ENCODE measurements at places on chromosomes 7 and 10.

GRCh38 chr10:98096316-98096715 is 38.1 kb upstream of the R3HCC1L start:
- no peak for DNase-seq

- no peak for DNase-seq
Observed at GRCh38 chr7:100677308-100678267, 4.0 kb downstream of the GNB2 start.

DNA sequence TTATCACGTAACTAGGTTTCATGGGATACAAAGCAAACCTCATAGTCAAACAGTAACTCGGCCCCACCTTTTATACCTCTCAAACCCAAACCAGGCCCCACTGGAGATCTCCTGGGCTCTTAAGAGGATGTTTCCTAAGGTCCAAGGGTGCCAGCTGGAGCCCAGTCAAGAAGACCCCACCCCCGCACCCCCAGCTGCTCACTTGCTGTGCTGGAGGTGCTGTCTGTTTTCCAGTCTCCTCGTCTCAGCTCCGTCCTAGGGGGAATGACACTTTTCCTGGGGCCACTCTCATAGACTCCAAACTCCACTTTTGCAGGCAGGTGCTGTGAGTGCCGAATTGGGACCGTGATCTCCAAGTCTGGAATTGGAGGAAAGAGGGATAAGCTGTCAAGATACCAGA is 22.7 kb upstream of the TM9SF3 start:
- no peak for DNase-seq

DNA sequence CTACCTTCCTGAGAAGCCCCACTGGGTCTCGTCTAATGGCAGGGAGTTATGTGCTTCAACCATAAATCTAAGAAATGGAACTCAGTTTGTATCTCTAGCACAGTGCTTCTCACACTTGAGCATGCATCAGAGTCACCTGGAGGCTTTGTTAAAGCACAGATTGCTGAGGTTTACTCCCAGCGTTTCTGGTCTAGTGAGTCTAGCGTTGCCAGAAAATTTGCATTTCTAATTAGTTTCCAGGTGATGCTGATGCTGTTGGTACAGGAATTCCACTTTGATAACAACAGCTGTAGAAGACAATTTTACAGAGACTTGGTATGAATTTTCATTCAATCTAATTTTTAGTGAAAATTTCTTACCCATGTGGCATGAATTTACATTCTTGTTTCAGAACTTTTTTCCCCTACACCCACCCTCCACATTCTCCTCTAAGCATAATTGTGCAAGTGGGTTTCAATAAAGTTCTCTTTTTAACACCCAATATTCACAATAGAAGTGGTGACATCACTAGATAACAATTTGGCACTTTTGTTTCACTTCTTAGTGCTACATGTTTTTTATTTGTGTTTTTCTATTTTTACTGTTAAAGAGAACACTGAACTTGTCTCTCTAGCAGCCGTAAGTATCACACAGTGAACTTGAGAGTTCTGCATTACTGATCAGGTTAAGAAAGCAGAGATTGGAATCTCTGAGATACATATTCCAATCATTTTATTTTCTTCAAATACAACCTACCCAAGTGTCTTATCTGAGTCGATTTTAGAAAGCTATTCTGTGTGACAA is 48.4 kb upstream of the BET1 start:
- DNase-seq = no peak

GRCh38 chr10:129833468-129833950 is 130.6 kb downstream of the EBF3 start:
- DNase-seq = no peak

DNA sequence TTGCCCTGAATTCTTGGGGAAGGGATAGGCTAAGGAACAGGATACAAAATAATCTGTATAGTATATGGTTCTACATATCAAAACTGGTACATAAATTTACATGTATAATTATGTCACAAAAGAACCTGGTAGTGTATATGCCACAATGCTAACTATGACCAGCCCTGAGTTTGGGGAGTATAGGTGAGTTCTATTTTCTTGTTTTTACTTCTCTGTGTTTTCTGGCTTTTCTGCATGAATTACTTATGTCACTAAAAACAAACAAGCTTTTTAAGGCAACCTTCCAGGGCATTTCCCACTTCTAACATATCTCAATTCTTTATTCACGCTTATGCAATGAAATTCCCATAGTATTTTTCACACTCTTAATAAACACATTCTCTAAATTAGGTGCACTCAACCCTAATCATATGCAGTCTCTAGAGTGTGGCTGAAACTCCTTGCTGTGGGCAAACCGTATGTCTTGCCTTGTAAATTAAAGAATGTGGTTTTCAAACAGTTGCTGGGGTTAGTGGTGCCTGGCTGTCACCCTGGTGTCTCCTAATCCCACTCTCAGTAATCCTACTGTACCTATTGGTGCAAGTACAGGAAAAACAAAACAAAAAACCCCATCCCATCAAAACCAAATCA is 14.0 kb upstream of the INSIG1 start:
- no peak for DNase-seq

- no peak for DNase-seq
Observed at GRCh38 chr7:2566890-2567678, 8.3 kb downstream of the IQCE start.

GRCh38 chr7:22723181-22723601 is 3.8 kb upstream of the IL6 start:
- peak; percentile 94 for DNase-seq

DNA sequence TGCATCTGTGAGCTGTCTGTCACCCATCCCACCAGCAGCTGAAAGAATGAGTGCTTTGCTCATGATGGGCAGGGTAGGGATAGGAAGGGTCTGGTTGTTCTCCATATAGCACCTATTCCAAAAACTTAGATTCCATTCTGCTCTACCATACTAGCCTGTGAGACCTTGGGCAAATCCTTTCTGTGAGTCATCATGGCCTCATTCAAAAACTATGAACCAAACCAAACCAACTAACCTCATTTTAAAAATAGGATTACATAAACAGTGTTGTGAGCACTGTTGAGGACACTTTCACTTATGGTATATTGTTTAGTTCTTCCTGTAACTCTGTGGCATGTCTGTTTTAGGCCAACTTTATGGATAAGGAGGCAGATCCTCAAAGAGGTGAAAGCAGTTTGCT is 30.9 kb upstream of the STEAP4 start:
- DNase-seq = no peak
